ENCODE measurements at places on chromosomes 5 and 9.

DNA sequence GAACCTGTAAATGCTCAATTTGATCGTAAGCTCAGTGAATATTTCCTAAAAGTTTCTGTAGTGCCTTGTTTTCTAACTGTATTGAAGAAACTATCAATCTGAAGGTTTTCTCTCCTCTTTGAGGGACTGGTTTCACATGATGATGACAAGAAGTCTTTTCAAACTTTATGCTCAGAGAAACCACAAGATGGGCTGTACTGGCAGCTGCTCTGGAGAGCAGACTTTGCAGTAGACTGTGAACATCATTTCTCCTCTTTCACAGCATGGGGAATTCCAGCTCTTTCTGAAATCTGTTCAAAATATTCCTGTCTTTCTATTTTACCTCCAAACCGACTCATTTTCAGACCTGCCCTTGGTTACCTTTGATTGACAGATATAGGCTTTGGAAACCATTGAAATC, 194.4 kb downstream of the IZUMO3 start:
- no peak for DNase-seq

- no peak for DNase-seq
These were observed 23.7 kb upstream of the TAS2R1 start for GRCh38 chr5:9653811-9654210.

- DNase-seq: no peak
These were observed 198.0 kb upstream of the RPS23 start for GRCh38 chr5:82476155-82476554.

DNA sequence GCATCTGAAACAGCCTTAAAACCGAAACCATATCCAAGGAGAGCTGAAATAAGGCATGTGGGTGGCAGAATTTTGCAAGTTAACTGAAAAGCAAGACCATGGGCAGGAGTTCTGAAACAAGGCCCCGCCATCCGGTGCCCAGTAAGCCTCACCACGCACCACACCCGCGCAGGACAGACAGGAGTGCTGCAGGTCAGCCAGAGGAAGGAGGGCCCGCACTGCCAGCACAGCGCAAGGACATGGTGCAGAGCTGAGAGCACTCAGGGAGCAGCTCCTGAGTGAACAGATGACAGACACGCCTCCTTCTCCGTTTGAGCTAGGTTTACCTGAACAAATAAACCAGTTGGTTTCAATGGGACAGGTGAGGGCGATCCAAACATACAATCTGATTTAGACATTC, 16.5 kb upstream of the ISCA1 start:
- no peak for DNase-seq

DNA sequence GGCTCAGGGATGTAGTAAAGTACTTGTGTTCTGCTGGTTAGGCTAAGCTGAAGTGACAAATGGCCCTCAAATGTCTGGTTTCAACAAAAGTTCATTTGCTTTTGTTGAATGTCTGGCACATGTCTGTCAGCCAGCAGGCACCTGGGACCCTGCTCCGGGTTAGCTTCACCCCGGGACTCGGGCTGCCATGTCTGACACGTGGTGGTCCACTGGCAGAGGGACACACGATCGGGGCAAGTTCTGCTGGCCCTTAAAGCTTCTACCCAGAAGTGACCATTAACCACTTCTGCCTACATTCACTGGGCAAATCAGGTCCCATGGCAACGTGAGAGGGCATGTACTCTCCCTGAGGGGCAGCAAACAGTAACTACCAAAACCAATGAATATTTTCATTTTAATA, 23.8 kb downstream of the POLR1E start:
- DNase-seq: no peak

DNA sequence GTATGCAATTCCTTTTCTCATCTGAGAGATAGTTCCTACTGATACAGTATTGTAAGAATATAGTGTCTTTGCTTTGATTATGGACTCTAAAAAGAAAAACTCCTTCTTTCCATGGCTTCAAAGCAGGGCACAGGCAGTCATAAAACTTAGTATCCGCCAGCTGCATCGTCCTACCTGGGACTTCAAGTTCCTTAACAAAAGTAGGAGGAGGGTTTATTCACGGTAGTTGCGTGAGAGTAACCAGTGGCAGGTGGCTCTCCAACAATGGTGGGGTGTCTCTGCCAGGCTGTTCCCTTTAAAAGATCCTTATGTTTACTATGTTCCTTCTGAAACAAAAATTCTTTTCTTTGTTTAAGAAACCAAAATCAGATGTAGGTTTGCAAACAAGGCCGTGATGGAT, 173.5 kb upstream of the DMAC1 start:
- no peak for DNase-seq

DNA sequence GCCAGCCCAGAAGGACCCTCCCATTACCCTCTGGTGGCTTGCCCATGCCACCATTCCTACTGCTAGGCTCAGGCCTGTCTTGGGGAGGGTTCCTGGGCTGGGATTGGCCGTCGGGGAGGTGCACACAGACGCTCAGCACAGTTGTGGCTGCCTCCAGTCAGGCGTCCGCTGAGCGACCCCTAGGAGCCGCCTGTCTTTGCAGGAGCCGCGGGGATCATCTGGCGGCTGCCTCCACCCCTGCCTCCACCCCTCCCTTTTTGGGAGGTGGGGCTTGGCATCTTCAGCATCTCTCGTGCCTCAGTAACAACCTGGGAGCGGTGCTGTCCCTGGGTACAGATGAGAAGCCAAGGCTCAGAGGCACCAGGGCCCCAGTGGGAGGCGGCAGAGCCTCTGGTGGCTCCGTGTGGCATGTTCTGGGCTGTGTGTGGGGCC, 39.6 kb downstream of the RXRA start:
- no peak for DNase-seq

GRCh38 chr9:7710686-7711085, 88.9 kb downstream of the DMAC1 start:
- DNase-seq: no peak

- DNase-seq: no peak
These were observed 7.9 kb upstream of the FIBCD1 start for GRCh38 chr9:130946766-130947617.

- DNase-seq: peak; percentile 25
These were observed 95.8 kb downstream of the CFAP90 start for GRCh38 chr5:7754997-7755596.

DNA sequence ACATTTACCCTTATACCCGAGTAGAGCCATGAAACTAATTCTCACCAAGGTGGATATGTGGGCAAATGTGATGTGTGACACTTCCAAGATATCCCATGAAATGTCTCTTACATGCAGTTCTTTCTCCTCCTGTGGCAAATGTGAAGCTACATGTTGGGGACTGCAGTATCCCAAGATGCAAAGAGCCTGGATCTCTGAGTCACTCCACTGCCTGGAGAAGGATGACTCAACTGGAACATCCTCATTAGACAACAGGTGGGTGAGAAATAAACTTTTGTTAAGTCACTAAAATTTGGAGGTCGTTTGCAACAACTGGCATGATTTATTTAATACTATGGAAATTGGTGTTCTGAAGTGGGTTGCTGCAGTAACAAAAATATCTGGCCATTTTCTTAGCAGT, 36.5 kb upstream of the TENT4A start:
- no peak for DNase-seq

DNA sequence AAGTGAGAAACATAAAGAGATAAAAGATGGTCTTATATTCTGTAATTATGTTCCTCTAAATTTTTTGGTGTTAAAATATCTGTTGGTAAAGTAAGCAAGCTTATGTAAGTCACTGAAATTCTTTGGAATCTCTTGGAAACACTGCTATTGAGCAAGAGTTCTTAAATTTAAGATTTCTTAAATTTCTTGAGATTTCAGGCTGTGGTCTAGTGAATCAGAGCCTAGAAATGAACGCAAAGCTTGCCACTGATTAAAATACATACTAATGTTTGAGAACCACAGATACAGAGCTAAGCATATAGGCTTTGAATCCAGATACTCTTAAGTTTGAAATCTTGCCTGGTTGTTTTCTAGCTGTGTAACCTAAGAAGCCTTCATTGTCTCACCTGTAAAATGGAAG, 133.4 kb downstream of the TRPM3 start:
- no peak for DNase-seq

- DNase-seq: peak; percentile 22
These were observed 1.5 kb downstream of the GDNF start for GRCh38 chr5:37838152-37838932.

- DNase-seq: no peak
These were observed 33.7 kb downstream of the USP20 start for GRCh38 chr9:129868872-129869486.

GRCh38 chr5:61228691-61229280, 66.5 kb upstream of the SMIM15 start:
- peak; percentile 24 for DNase-seq

DNA sequence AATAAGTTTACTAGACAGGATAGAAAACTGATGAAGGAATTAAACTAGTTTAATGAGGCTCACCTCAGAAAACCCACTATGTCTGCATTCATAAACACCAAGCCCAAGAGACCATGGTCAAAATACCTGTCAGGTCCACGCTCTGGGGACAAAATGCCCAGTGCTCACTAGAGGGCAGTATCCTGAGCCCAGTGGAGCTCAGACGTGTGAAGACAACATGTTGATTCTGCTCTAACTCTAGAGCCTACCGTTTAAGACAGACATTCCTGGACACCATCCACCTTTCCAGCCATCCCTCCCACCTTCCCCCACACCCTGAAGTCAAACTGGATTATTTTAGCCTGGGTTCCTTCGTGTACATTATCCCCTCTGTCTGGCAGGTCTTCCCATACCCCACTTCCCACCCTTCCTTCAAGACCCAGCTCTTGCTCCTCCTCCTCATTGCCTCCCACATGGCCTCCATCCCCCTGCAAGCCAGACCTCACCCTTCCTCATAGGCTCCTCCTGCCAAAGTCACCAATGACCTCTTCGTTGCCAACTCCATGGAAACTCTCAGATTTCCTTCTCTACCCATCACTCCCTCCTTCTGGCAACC, 142.3 kb upstream of the FSTL4 start:
- peak; percentile 21 for DNase-seq

DNA sequence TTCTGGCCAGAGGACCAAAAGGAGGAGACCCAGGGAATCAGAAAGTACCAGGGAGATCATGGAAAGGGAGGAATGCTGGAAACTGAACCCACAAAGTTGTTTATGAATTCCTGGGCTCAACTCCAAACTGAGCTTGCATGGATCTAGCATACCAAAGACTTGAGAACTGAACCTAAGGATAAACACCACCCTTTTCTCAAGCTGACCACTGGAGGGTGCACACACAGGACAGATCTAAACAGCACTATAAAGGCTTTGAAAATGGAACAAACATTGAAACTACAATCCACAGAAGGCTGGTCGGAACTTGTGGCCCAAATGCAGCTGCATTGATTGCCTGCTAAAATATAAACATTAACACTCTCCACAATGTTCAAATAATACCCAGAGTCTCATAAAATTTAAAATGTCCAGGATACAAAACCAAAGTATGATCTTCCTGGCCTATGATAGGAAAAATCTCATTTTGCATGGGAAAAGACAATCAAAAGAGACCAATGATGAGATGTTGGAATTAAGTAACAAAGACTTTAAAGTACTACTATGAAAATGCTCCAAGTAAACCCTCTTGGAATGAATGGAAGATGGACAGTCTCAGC, 15.6 kb upstream of the IRF1 start:
- peak; percentile 67 for DNase-seq

DNA sequence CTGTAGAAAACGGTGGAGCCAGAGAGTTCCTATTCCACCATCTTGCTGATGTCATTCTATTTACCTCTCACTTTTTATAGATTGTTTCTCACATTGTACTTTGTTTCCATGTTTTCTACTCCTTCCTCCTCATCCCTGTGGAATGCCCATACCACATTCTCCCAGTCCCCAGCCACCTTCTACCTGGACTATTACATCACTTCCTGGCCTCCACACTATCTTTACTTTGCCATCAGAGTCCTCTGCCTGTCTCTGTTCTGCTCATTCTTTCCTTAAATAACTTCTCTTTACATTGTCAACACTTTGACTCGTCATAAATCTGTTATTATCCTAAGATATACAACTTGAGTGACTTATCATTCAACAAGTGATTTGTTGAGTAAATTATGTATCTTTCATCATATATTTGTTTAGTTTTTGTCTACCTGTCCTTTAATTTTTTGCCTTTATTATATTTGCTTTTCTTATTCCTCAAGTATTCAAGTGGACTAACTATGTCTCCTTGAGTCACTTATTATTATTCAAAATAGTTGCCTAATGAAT, 182.5 kb downstream of the ADGRV1 start:
- no peak for DNase-seq

GRCh38 chr9:132575811-132576210, 6.6 kb upstream of the BARHL1 start:
- DNase-seq: no peak

GRCh38 chr5:99045871-99046270, 117.1 kb upstream of the CHD1 start:
- no peak for DNase-seq

- peak; percentile 83 for DNase-seq
These were observed 133.4 kb downstream of the SUSD1 start for GRCh38 chr9:112041536-112042243.

DNA sequence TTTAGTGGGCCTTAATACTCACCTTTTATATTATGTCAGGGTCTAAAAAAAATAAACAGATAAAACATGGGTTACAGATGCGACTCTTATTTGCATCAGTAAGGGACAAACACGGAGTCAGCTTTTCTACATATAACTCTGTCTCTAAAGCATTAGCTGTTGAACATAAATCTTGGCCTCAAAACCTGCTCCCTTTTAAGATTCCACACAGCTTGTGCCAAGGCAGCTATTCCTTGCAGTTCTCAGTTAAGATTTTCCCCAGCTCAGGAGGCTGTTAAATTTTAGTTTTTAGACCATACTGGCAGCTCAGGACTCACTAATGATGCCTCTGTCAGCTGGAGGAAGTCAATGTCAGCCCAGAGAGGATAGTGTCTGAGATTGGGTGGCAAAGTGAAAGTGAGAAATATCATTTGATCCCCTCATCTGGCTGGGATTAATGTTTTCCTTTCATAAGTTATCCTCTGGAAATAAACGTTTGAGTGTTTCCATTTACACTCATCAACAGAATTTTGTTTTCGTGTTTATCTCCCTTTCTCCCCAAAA, 287.5 kb downstream of the ELAVL2 start:
- DNase-seq: no peak

DNA sequence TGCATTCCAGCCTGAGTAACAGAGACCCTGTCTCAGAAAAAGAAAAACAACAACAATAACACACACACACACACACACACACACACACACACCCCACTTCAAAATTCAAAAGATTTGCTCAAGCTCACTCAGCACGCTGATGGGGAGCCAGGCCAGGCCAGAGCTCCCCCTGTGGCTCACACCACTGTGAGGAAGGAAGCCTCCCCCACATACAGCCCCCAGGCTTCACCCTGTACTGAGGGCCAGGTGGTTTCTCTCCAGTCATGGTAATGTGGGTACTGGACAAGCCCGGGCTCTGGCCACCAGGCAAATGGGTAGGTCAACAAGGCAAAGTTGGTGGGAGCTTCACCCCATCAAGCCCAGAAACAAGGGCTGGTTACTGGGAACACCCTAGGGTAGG, 19.0 kb downstream of the ATOX1 start:
- DNase-seq: no peak

GRCh38 chr5:10199692-10200091, 50.0 kb downstream of the ATPSCKMT start:
- DNase-seq: no peak
